ENCODE measurements at places on chromosomes 3 and 15. TPM values are rescaled to one million over a fixed set of nuclear protein-coding genes. Genes with fewer than 3 reads are reported as not detected.

DNA sequence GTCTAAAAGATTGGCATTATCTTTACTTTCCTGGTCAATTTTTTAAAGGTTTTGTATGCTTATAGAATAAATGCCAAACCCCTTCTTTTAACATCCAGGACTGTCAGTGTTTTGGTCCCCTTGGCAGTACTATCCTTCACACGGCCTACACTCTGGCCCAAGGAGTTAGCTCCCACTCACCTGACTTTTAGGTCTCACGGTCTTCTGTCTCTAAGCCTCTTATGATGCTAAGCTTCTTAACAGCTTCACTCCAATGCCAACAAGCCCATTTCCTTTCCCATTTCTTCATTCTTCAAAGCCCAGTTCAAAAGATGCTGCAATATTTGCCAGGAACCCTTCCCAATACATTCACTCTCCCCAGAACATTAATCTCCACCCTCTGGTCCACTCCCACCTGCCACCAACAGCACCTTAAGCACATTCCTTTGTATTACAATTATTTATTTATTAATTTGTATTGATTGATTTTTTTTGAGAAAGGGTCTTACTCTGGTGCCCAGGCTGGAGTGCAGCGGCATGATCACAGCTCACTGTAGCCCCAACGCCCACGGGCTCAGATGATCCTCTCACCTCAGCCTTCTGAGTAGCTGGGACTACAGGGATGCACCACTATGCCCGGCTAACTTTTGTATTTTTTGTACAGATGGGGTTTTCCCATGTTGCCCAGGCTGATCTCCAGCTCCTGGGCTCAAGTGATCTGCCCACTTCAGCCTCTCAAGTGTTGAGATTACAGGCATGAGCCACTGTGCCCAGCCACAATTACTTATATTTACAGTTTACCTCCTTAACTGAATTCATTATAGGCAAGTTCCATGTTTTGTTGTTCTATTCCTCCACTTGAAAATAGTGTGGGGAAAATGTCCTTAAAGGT is 27.8 kb downstream of the IFT80 start:
- DNase-seq, result no peak

- peak; percentile 71 for DNase-seq
Measured at GRCh38 chr3:30199096-30199759, 407.2 kb upstream of the TGFBR2 start.

DNA sequence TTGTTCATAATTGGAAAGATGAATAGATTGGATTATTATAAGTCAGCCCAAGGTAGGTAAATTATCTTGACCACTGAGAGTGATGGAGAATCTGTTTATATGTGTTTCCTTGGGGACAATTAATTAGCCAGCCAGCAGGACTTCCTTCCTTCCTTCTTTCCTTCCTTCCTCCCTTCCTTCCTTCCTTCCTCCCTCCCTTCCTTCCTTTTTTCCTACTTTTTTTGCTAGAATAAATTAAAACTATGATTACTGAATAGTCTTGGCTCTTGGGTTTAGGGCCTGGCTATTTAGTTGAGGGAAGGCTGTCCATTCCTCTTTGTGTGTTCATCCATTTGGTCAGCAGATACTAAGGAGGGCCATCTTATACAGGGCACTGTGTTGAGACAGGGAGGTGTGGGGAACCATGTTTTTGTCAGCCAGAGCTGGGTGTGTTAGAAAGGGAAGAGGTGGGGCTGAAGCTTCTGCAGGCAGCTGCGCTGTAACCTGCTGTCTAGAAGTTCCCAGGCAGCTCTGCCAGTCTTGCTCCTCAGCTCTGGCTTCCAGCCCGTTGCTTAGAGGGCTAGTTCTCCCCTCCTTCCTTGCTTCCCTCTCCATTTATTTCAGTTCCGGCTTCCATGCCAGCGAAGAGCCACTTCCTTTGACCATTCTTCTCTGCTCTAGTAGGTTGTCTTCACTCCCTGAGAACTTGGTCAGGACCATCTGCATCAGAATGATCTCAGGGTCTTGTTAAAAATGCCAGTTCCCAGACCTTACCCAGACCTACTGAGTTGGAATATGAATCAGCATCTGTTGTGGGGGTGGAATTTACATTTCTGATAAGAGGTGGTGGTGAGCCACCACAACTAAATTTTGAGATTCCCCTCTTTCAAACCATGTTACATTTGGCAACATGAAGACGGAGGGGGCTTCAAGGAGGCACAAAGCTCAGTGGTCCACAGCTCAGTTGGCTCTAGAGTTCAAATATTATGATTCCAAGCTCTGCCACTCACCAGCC is 113.9 kb downstream of the DGKG start:
- no peak for DNase-seq

- no peak for DNase-seq
Measured at GRCh38 chr15:48388016-48388851, 57.0 kb downstream of the DUT start.

DNA sequence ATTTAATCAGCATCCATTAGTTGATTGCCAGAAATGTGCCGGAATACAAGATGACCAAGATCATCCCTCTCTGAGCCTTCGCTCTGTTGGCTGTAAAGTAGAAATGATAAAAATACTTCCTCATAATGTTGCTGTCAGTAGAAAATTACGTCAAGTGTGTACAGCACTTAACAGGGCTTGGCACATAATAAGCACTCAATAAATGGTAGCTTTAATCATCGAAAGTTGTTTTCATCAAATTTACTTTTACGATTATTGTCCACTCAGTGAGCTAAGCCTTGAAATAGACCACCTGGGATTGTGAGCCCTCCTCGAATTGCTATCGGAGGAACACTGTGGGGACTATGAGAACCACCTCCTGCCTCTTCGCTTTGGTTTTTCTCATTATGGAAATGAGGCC is 301.3 kb upstream of the TPRG1 start:
- no peak for DNase-seq

DNA sequence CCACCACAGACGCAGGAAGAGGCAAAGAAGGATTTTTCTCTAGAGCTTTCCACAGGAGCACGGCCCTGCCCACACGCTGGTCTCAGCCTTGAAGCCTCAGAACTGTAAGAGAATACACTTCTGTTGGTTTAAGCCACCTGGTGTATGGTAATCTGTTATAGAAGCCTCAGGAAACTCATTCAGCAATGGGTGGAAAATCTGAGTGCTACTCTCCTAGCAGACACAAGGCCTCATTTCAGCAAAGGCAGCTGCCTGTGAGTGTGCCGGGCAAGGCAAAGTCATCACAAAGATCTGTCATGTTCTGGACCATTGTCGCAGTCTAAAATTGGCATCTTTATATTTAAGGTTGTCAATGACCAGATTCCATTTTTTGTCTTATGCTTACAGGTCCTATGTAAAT is 31.0 kb downstream of the ATP10A start:
- DNase-seq, result no peak

DNA sequence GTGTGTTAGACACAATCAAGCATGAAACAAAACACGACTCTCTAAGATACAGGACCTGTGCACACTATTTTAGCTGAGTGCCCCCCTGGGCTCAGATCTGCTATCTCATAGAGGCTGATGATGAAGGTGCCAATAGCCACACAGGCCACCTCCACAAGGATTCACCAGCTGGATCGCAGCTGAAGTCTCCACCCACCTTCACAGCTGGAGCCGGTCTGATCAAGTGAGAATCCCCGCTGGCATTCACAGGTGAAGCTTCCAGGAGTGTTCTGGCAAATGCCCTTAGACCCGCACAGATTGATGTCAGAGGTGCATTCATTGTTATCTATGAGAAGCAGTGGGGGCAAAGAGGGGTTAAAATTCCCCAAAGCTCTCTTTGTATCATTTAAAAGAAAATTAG is 90.1 kb downstream of the DUT start:
- no peak for DNase-seq

DNA sequence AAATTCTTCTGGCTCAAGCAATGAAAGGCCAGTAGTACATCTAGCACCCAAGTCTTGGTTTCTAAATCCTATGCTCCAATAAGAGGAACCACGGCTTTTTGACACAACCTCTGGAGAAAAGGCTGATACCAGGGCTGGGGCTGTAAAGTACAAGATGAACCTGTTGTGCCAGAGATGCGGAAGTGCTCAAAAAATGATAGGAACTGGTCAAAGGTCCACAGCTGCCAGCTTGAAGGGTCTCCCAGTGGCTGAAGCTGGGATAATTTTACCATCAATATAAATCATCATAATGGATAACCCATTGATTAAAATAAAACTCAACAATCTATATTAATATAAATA is 558 bp upstream of the NCEH1 start:
- no peak for DNase-seq

DNA sequence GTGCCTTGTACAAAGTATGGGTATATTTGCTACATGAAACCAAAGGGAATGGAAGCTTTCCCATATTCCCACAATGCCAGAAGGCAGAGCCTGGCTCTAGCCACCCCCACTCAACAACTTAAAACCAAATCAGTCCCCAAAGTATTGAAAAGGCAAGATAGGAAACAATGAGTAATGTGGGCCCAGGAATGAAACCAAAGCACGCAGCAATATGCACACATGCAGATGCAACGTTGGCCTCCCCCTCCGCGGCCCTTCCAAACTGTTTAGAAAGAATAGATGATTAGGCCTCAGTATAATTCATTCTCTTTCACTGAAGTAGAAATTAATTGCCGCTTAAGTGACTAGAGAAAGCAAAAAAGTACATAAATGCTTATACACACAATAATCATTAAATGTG is 59.1 kb downstream of the THRB start:
- no peak for DNase-seq

DNA sequence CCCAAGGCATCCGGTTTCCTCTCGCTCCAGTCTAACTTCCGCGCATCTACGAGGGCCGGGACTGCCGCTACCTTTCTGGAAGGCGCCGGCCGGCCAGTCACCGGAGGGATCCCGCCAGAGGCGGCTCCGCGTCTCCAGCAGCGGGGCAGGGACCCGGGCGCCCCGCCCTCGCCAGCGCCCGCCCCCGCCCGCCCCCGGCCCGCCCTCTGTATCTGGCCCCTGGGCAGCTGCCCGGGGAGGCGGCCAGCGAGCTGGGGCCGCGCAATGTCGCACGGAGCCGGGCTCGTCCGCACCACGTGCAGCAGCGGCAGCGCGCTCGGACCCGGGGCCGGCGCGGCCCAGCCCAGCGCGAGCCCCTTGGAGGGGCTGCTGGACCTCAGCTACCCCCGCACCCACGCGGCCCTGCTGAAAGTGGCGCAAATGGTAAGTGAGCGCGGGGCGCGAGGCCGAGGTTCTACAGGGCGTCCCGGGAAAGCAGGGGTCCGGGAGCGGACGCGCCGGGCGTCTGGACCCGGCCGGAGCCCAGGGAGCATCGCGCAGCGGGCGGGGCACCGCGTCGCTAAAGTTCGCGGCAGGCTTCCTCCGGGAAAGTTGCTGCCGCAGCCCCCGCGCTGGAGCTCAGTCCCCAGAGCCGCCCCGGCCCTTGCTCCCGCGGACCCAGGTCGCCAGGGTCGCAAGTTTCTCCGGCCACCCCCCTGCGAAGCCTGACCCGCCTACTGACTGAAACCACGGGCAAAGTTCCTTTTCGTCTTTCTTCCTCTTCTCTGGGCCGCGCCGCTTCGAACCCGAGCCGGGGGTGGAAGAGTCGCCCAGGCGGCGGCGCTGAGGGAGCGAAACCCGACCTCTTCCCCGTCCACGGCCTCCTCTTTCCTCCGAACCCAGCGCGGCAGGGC is at the start of gene CMTM7:
Gene CMTM7 (plus strand): TSS at position 211 of the 893 bp plus-strand sequence. CDS start 54 bp downstream, at position 265.
- DNase-seq, result peak; percentile 68

DNA sequence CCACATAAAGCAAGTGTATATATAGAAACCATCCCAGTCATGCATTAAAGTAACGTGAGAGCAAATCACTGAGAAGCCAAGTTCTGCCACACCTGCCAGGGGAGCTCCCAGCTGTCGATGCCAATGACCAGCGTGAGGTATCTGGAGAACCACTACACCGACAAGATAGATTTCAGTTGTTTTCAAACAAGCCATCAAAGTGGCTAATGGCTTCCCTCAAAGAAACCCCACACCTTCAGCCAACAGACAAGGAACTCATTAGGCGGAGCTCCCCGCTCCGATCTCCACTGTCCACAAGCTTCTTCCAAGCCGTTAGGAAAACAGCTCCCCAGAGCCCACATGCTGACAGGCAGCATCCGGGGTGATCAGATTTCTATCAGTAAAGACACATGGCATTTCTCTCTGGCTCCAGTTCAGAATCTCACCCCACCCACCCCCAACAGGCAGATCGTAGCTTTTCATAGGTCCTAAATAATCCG is 54.2 kb upstream of the SPATA12 start:
- DNase-seq, result no peak

DNA sequence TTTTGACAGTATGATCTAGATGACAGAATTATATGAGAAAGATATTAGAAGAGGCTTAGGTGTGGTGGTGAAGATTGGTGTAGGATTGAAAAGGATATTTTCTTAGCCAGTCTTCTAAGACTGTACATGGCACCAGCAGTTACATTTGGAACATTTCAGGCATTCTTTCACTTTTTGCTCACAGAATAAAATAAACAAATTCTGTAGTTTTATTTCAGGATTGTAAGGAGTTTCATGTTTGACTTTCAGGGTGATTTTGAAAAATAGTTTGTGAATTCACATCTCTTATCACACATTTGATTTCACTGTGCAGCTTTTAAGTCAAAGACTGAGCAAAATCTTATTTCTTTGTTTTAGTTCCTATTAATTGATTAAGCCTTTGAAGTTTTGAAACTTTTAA is 27.1 kb downstream of the DNAJC13 start:
- DNase-seq, result no peak

DNA sequence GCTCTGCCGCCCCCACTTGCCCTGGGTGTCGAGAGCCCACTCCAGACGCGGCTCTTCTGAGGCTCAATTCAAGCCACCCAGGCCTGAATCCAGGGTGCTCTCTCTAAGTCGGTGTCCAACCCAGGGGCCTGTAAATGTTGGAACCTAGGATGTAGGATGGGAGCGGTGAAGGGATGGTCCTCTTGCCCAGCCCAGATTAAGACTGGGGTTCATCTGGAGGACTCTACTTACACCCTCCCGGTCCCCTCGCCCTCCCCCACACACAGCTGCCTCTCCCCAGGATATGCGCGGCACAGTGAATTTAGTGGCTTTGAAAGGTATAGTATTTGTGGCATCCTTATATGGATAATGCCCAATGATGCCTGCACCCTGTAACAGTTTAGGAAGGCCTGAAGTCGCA is 822 bp upstream of the FBN1 start:
- DNase-seq, result no peak

- DNase-seq, result no peak
Measured at GRCh38 chr3:43883729-43884396, 193.1 kb downstream of the ABHD5 start.

GRCh38 chr3:108006881-108007331 is 83.9 kb downstream of the CD47 start:
- no peak for DNase-seq

CGNL1 gene
- 5.4 TPM for total RNA-seq

KCNMB2 gene
- total RNA-seq, result 0.47 TPM

EPHA3 gene
- 9.9 TPM for total RNA-seq

CHST13 gene
- not detected for total RNA-seq

TRPM1 gene
- not detected for total RNA-seq

ZPLD1 gene
- total RNA-seq, result not detected

PRICKLE2 gene
- 18.9 TPM for total RNA-seq

GASK1A gene
- total RNA-seq, result not detected

FAM174B gene
- 8.6 TPM for total RNA-seq

P4HTM gene
- total RNA-seq, result 18.4 TPM

CAMP gene
- total RNA-seq, result not detected
